ENCODE measurements at places on chromosomes 3 and 15. TPM values are rescaled to one million over a fixed set of nuclear protein-coding genes. Genes with fewer than 3 reads are reported as not detected.
A peak's percentile ranks its signal among the peaks of the same experiment; 100 is the strongest.

- no peak overlapping the region for H3K4me3 ChIP-seq
- no peaks in the 10 kb centered on the region for H3K27me3 ChIP-seq
- H3K27ac ChIP-seq: no peak overlapping the region
- H3K36me3 ChIP-seq: peaks cover 83% of the 10 kb centered on the region
- no peak for DNase-seq
These were observed 65.3 kb downstream of the TGFBR2 start for GRCh38 chr3:30671527-30672286.

DNA sequence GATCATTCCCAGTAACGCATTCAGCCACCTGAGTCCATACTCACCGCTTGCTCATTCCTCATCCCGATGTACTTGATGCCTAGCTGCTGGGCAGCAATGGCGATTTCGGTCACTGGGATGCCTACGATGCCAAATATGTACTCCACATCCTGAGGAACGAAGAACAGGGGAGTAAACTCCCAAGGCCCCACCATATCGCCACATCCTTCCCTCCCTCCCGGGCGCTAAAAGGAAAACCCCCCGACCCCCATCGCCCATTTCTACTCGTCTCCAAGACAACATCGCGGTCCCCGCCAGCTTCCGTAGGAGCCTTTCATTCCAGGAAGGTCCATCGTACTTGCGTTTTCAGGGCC, 347 bp downstream of the HACL1 start:
- H3K27me3 ChIP-seq: peaks cover 4% of the 10 kb centered on the region
- H3K27ac ChIP-seq: peak overlapping the region; percentile 93
- H3K4me1 ChIP-seq: peaks cover 27% of the 10 kb centered on the region
- peak overlapping the region; percentile 99 for H3K4me3 ChIP-seq

DNA sequence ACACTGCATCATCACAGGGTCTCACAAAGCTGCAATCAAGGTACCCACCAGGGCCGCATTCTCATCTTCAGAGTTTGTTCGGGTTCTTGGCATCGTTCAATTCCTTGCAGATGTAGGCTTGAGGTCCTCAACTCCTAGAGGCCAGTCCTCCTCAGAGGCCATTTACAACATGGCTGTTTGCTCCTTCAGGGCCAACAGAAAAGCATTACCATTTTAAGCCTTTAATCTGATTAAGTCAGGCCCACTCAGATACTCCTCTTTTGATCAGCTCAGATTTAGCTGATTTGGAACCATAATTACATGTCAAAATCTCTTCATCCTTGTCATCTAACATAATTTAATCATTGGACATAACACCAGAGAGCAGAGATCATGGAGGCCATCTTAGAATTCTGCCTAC, 55.4 kb downstream of the BFSP2 start:
- H3K4me1 ChIP-seq: peaks cover 19% of the 10 kb centered on the region
- DNase-seq: no peak

The IP6K2 gene
- total RNA-seq: 47.5 TPM

DNA sequence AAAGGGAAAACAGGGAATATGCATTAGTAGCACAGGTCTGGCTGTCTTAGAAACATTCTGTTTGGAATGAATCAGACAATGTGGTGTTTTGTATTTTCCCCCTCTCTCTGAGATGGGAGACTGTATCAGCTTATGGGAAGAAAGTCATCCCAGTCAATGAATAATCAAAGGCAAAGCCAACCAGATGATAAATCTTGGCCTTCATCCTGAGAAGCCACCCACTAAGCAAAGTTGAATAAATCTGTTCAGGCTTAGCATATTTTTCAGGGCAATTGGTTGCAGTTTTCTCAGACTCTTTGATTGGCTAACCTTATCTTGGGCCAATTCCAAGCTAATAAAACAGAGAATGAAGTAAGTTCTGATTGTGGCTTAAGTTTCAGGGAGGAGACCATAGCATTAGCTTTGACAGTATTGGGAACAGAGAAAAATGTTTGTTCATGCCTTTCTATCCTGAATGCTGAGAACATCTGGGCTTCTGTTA, 63.6 kb upstream of the ARL8B start:
- DNase-seq: peak; percentile 75
- H3K27me3 ChIP-seq: peaks cover 19% of the 10 kb centered on the region
- no peaks in the 10 kb centered on the region for H3K36me3 ChIP-seq
- H3K27ac ChIP-seq: peak overlapping the region; percentile 48
- peaks cover 41% of the 10 kb centered on the region for H3K4me1 ChIP-seq

The TBC1D2B gene
- total RNA-seq: 44.0 TPM

The KY gene
- 0.11 TPM for total RNA-seq

DNA sequence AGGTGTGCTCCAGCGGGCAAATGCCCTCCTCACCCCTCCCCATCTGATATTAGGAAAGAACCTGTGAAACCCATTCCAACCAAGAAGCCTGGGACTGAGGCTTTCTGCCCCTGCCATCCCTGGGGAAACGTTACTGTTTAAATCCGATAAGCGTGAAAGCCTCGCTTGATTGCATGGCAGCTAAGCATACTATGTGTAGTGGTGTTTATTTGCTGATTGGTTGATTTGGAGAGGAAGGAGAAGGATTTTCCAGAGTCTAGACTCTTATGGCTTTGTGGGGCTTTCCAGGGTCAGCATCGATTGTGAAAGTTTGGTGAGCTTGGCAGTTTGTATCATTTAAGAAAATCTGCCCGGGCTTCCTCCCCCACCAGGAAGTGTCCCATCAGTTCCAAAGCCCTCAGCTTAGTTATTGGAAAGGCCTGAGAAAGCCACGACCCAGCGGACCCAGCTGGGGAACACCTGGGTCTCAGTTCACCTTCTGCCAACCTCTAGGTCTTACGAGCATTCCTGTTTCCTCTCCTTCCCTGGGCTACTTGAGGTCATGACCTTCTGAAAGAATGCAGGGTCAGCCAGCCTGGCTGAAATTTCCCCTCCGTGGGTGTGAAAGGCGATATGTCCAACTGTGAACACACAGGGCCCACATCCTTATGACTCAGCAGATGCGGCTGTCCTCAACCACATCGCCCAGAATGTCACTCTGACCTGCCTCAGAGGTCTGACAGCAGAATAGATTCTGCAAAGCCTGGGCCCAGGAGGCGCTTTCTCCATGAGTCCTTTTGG, 62.8 kb upstream of the HERC1 start:
- H3K36me3 ChIP-seq: no peaks in the 10 kb centered on the region
- peak; percentile 37 for DNase-seq
- H3K4me1 ChIP-seq: peaks cover 16% of the 10 kb centered on the region
- H3K27me3 ChIP-seq: peaks cover 17% of the 10 kb centered on the region
- H3K4me3 ChIP-seq: peak overlapping the region; percentile 16

DNA sequence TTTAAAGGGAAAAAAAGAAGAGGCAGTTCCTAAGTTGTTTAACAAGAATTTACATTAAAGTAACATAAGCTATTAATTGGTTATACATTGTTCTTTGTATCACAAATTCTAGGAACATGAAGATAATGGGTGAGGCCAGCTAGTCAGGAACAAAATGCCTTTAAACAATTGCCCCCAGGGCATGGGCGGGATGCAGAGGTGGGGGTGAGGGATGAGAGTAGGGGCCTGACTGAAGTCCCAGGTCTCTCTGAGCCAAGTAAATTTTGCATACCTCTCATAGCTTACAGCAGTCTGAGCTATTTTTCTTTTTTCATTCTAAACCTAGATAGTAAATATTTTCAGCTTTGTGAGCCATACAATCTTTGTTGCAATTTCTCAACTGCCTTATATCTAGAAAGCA, 77.8 kb upstream of the RNU6-1 start:
- DNase-seq: no peak
- peaks cover 9% of the 10 kb centered on the region for H3K27me3 ChIP-seq
- H3K4me1 ChIP-seq: peaks cover 45% of the 10 kb centered on the region
- no peak overlapping the region for H3K27ac ChIP-seq
- H3K4me3 ChIP-seq: no peak overlapping the region

The LARP6 gene
- 113 TPM for total RNA-seq

- no peak overlapping the region for H3K4me3 ChIP-seq
- H3K27ac ChIP-seq: no peak overlapping the region
- H3K4me1 ChIP-seq: peaks cover 7% of the 10 kb centered on the region
- H3K36me3 ChIP-seq: peaks cover 16% of the 10 kb centered on the region
These were observed 11.5 kb upstream of the GATA2 start for GRCh38 chr3:128504533-128504915.

DNA sequence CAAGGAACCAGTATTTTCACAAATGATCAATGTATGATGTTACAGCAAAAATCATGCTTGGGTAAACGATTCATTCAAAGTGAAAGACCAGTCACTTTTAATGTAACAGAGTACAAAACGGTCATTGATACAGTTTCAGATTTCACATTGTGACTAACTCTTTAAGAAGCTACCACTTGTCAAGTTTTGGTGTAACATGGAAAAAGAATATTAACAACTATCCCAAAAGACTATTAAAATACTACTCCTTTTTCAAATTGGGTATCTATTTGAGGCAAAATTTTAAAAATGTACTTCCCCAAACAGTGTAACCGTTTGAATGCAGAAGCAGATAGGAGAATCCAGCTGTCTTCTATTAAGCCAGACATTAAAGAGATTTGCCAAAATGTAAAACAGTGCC, 31.7 kb downstream of the AKAP13 start:
- peak; percentile 18 for DNase-seq
- H3K4me1 ChIP-seq: peaks cover 88% of the 10 kb centered on the region
- H3K27ac ChIP-seq: peak overlapping the region; percentile 52
- H3K4me3 ChIP-seq: peak overlapping the region; percentile 69

GRCh38 chr15:101039461-101039860, 120.3 kb downstream of the LRRK1 start:
- H3K4me1 ChIP-seq: no peaks in the 10 kb centered on the region
- H3K36me3 ChIP-seq: peaks cover 29% of the 10 kb centered on the region
- peaks cover 2% of the 10 kb centered on the region for H3K27me3 ChIP-seq
- no peak overlapping the region for H3K4me3 ChIP-seq
- H3K27ac ChIP-seq: no peak overlapping the region

GRCh38 chr3:30996467-30996866, 102.0 kb upstream of the GADL1 start:
- no peak overlapping the region for H3K27ac ChIP-seq
- H3K27me3 ChIP-seq: no peaks in the 10 kb centered on the region
- no peak for DNase-seq
- H3K4me3 ChIP-seq: no peak overlapping the region
- peaks cover 1% of the 10 kb centered on the region for H3K4me1 ChIP-seq

- no peak for DNase-seq
- no peak overlapping the region for H3K4me3 ChIP-seq
- no peaks in the 10 kb centered on the region for H3K4me1 ChIP-seq
- peaks cover 1% of the 10 kb centered on the region for H3K27me3 ChIP-seq
- no peak overlapping the region for H3K27ac ChIP-seq
- H3K36me3 ChIP-seq: no peaks in the 10 kb centered on the region
These were observed 237.3 kb upstream of the ZBTB20 start for GRCh38 chr3:115384381-115384780.

DNA sequence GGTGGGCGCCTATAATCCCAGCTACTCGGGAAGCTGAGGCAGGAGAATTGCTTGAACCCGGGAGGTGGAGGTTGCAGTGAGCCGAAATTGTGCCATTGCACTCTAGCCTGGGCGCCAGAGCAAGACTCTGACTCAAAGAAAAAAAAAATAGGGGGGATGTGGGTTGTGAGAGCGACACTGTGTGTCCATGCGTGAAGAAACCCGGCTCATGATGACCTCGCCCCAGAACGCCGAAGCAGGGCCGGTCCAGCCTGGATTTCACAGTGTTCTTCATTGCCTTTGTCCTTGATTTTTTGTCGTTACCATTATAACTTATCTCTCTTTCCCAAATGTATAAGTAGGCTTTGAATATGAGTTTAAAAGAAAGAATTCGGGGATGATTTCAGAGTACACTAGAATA, 128.7 kb downstream of the PGPEP1L start:
- no peak overlapping the region for H3K4me3 ChIP-seq
- H3K36me3 ChIP-seq: no peaks in the 10 kb centered on the region
- H3K27me3 ChIP-seq: no peaks in the 10 kb centered on the region
- peak overlapping the region; percentile 65 for H3K27ac ChIP-seq

GRCh38 chr15:72534523-72534922, 60.4 kb downstream of the ARIH1 start:
- no peak for DNase-seq
- no peak overlapping the region for H3K27ac ChIP-seq
- H3K4me1 ChIP-seq: peaks cover 27% of the 10 kb centered on the region
- H3K36me3 ChIP-seq: peaks cover 6% of the 10 kb centered on the region
- no peak overlapping the region for H3K4me3 ChIP-seq
- peaks cover 2% of the 10 kb centered on the region for H3K27me3 ChIP-seq

GRCh38 chr3:126983276-126983652, 349 bp downstream of the PLXNA1 start:
- H3K4me1 ChIP-seq: peaks cover 32% of the 10 kb centered on the region
- H3K36me3 ChIP-seq: no peaks in the 10 kb centered on the region
- peaks cover 2% of the 10 kb centered on the region for H3K27me3 ChIP-seq
- no peak overlapping the region for H3K4me3 ChIP-seq

DNA sequence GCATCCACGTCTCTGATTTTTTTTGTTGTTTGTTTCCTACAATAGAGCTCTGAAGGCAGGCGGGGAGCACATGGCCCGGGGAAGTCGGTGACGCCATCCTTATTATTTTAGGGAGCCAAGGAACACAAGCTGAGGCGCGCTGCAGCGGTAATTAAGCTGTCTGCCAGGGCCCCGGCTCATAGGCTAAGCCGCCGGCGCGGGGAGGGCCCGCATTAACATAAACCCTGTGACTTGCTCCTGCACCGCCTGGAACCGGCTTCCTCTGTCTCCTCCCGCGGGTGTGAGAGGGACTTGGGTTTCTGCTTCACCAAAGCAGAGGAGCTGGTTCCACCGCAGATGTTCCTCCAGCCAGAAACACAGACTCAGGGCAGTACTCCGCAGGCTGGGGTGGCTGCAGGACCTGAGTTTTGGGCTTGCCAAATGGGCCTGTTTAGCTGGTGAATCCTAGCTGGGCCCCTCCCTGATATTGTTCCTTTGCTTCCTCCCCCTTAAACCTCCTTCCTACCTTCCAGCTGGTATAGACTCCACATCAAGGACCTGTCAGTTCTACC, 25.3 kb downstream of the ANP32A start:
- H3K36me3 ChIP-seq: peaks cover 7% of the 10 kb centered on the region
- H3K4me3 ChIP-seq: peak overlapping the region; percentile 67
- H3K27me3 ChIP-seq: peaks cover 1% of the 10 kb centered on the region
- peaks cover 59% of the 10 kb centered on the region for H3K4me1 ChIP-seq
- H3K27ac ChIP-seq: peak overlapping the region; percentile 75
- DNase-seq: peak; percentile 81

DNA sequence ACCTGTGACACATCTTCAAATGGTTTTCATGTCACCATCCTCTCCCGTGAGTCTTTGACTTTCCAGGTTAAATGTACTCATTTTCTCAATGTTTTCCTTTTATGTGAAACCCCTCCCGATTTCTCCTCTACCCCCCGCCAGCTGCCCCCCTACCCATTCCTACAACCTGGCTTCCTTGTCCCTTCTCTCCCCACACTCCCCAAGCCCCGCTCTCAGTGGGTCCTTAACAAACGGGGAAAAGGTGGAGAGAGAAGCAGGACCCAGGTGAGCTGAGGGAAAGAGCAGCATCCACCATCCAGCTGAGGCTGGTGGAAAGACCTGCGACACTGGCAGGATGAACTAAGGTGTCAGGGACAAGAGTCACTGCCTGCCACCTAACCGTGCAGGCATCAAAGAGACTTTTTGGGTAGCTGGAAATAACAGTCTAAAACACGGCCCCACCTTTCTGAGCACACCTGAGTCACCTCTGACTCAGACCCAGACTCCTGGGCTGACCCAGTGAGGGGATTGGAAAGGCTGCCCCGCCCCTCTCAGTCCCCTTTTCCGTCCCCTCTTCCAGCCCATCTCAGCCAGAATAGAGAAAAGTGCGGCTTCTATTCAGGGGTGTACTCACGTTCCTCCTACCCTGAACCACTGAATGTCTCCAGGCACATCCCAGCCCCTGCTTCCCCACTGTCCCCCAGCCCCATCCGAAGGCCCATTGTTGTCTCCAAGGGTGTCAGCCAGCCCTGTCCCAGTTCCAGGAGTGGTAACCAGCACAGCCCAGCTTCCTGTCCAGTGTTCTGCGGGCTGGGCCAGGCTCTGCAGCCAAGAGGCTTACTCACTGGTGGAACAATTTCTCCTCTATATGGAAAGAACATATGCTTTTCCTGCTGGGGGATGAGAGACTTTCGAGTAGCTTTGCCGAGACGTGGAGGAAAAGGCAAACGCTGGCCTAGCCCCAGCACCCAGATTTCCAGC, 20.4 kb downstream of the ISG20 start:
- H3K4me1 ChIP-seq: peaks cover 53% of the 10 kb centered on the region
- no peaks in the 10 kb centered on the region for H3K27me3 ChIP-seq
- peak; percentile 55 for DNase-seq

All from HFFc6 (cell line).